ENCODE measurements at places on chromosomes 4 and X.

GRCh38 chr4:5045097-5045496 is 6.2 kb upstream of the STK32B start:
- no peak for DNase-seq

DNA sequence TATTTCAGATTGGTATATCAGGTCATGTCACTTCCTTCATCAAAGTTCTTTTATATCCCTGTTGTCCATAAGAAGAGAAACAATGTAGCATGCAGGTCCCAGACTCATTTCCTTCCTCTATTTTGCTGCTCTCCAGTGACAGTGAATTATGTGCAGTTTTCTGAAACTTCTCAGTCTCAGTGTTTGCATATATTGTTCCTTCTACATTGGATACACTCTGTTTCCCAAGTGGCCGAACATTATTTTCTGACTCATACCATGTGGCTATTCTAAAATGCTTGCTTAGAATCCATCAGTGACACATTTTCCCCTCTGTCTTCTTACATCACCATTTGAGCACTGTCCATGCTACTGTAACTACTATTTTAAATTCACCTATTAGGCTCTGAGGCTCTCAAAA is 305.7 kb downstream of the PDHA2 start:
- no peak for DNase-seq

GRCh38 chr4:2595952-2596552 is 59.6 kb downstream of the FAM193A start:
- DNase-seq = no peak

DNA sequence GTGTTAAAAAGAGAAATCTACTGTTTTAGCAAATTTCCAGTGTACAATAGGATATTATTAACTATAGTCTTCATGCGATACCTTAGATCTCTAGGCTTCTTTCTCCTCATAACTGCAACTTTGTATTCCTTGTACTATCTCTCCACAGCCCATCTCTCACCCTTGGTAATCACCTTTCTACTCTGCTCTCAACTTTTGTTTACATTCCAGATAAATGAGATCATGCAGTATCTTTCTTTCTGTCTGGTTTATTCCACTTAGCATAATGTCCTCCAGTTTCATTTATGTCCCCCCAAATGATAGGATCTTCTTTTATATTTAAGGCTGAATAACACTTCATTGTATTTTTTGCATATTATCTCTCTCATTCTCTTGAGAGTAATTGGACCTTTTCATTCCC is 165.5 kb downstream of the HS3ST1 start:
- no peak for DNase-seq

- DNase-seq = no peak
Observed at GRCh38 chrX:118216087-118216486, 99.5 kb upstream of the KLHL13 start.

GRCh38 chr4:3679851-3680311 is 86.3 kb upstream of the ADRA2C start:
- no peak for DNase-seq

GRCh38 chr4:54373718-54374210 is 144.7 kb downstream of the PDGFRA start:
- DNase-seq = no peak

DNA sequence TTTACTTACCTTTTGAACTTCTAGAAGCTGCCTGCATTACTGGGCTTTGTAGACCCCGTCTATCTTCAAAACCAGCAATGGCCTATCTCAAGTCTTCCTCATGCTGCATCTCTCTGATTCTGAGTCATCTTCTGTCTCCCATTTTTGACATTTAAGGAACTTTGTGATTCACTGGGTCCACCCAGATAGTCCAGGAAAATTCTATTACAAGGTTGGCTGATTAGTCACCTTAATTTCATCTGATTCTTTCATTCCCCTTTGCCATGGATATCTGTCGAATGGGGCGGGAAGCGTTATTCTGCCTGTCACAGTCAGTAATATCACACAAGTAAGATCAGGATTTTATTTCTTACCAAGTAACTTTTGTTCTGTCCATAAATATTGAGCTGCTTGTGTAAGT is 618.0 kb downstream of the CCSER1 start:
- DNase-seq = no peak

GRCh38 chr4:123856689-123857545 is 460.3 kb downstream of the SPRY1 start:
- DNase-seq = peak; percentile 61
